Natural killer cell (primary cell): ENCODE measurements at places on chromosomes 5 and 9.
A peak's percentile ranks its signal among the peaks of the same experiment; 100 is the strongest.

- DNase-seq, result no peak
Measured at GRCh38 chr9:98563212-98563907, 145.4 kb downstream of the GABBR2 start.

DNA sequence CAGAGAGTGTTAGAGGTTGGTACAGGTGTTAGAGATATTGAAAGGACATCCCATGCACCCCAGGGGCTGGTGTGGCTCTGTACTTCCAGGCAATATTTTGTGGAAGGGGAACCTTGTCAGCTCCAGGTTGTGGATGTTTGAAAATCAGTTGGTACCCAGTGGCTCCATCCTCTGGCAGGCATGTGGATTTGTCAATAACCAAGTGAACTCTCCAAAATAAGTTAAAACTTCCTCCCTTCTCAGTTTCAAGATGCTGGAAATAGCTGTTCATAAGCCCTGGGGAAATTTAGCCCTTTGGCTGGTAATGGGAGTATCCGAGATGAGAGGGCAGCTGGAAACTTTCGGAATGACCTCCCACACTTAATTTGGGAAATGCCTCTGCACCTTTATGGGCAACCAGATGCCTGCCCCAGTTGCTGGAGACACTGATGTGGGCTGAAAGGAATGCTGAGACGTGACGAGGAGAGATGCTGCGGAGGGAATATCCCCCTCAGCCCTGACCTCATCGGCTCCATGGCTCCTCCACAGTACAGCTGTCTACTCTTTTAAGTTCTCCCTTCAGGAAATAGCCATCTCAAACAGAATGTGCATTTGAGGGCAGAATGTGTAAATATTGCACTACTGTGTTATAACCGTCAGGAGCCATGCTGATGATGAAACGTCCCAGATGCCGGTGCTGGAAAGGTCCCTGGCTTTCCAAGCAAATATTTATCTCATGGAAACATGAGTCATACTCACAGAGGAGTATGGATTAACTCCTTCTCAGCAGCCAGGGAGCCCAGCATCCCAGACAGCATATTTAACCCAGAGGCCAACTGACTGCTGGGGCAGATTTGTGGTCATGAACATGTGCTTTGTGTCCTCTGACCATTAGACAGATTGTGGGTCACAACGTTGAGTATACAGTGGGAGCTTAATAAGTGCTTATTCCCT, 29.5 kb downstream of the TGFBI start:
- DNase-seq, result no peak

DNA sequence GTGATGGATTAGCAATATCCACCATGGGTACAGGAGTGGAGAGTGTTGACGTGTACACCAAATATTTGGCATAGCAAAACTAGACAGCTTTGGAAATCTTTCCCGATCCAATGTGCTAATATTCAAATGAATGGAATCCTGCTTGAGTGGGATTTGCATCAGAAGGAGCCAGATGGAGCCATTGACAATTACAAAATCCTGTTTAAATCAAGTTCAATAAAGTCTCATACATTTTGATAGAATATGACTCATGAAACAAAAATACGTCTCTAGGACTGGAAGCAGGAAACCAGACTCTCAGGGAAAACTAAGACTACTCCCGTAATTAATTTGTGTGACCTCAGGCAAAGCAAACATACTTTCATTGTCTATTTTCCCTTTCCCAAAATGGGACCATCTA, 13.0 kb downstream of the TNC start:
- no peak for DNase-seq

GRCh38 chr5:173717959-173718358, 101.5 kb upstream of the BOD1 start:
- no peak for DNase-seq

- DNase-seq, result no peak
Measured at GRCh38 chr9:112842555-112842954, 48.1 kb downstream of the SLC46A2 start.

DNA sequence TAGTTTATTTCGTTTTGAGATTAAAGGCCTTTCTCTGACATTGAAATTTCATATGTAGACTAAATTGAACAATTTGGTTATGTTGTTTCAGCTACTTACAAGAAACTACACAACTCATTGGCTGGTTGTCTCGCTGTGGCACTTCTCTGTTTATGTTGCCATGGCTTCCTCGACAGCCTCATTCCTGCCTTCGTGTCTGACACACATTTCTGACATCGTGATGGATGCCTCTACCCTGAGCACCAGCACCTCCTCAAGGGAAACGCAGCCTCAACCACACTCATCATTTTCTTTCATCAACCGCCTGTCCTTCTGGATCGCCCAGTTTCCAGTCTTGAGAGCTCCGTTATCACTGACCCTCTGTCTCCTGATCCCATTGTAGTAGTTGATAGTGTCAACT, 562.8 kb downstream of the PDE4D start:
- no peak for DNase-seq

DNA sequence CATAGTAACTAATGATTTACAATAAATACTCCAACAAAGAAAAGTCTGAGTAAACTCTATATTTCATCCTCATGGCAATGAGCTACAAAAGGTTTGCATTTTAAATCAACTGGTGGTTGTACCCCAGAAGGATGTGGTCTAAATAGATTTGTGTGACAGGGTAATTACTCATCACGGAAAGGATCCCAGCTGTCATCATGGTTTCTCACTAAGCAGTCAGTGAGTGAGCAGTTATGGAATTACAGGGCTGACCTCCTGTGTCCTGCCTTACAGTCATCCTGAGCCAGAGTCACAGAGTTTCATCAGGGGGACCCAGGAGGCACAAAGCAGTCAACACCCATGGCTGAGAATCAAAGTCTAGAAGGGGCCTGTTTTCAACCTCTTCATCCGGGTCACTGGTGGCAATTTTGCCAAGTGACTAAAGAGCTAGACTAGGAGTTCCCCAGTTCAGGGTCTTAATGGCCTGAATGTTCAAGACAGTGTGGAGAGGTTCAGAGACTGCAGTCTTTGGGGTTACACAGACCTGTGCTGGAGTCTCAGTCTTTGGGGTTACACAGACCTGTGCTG, 210.7 kb upstream of the SLC24A2 start:
- DNase-seq, result no peak

- peak; percentile 70 for DNase-seq
Measured at GRCh38 chr5:38382898-38383297, 124.5 kb downstream of the EGFLAM start.

- no peak for DNase-seq
Measured at GRCh38 chr5:150060471-150060870, 25.9 kb downstream of the CSF1R start.

- DNase-seq, result peak; percentile 50
Measured at GRCh38 chr5:76715486-76715735, 515 bp upstream of the F2R start.
